ENCODE measurements at places on chromosomes 16 and 17.

DNA sequence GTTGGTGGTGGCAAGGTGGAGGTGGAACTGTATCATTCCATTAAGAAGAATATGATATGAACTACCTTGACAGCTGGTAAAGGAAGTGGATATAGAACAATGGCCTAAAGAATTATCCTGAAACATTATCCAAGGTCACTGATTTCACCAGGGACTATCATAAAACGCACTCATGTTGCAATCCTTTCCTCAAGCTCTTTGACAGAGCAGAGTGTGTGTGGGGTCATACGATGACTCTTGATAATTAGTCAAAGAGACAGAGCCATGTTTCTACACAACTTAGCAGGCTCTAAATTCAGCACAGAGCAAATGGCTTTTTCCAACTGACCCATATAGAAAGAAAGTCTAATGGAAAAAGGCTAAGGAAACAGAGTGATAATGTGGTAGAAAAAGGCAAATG lies 126.4 kb upstream of the ANKFN1 start:
- DNase-seq = no peak

GRCh38 chr16:54284319-54284930 lies 2.2 kb downstream of the IRX3 start:
- DNase-seq = peak; percentile 52

- peak; percentile 30 for DNase-seq
Measured at GRCh38 chr17:48570325-48571023, 7.7 kb downstream of the HOXB4 start.

DNA sequence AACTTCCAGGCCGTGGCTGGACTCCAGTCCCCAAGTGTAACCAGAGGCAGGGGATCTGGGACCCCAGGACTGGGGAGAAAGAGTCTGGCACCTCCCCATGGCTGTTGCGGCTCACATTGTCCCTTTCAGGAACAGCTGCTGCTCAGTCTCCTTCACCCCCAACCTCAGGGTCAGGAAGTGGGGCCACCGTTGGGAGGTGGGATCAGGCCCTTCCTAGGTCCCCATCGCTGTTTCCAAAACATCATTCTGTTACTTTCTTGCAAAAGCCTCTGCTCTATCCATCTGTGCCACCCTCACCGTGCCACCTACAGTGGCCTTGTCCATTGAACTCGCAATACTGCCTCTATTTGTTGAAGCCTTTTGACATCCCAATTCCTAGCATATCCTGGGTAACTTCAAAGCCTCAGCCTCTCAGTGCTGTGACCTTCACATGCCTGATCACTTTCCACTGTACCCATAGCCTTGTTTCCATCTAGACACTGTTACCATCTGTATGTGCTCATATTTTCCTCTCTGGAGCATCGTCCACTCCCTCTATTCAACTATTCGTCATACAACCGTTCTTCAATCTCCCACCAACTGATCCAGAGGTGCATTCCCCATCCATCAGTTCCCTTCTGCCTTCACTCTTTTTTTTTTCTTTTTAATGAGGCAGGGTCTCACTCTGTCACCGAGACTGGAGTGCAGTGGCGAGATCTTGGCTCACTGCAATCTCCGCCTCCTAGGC lies 15.0 kb upstream of the SRCIN1 start:
- DNase-seq = peak; percentile 2

DNA sequence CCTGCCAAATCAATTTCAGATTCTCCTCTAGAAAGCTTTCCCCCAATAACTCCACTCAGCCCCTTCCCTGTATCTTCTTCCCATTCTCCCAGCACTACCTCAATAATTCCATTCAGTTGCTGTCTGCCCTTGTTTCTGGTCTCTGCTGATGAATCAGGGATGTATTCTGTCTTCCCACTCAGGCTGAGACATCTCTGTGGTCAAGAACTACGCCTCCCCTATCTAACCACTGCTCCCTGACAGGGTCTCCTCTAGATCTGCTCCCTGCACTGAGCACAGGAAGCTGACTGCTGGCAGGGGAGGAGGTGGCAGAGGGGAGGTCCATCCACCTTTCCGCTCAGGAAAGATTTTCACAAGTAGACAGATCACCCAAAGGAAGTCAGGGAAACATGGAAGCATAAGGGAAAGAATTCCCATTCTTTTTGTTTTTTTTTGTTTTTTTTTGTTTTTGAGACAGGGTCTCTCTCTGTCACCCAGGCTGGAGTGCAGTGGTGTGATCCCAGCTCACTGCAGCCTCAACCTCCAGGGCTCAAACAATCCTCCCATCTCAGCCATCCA lies 16.9 kb upstream of the SP2 start:
- DNase-seq = peak; percentile 42

- DNase-seq = no peak
Measured at GRCh38 chr17:8477715-8478441, 42.2 kb downstream of the NDEL1 start.

- DNase-seq = no peak
Measured at GRCh38 chr16:4461250-4462085, 13.0 kb downstream of the NMRAL1 start.

GRCh38 chr17:40848583-40849235 lies 18.3 kb downstream of the KRT12 start:
- no peak for DNase-seq

GRCh38 chr17:63528183-63528582 lies 5.0 kb downstream of the KCNH6 start:
- DNase-seq = no peak

- DNase-seq = peak; percentile 98
Measured at GRCh38 chr16:70685938-70686375, at the start of gene MTSS2. TSS of gene MTSS2 (minus strand) at chr16:70686053. CDS start at chr16:70685791, 262 bp downstream.

GRCh38 chr16:84068783-84069462 lies 26.3 kb upstream of the SLC38A8 start:
- DNase-seq = no peak

GRCh38 chr17:63611354-63611753 lies 10.7 kb downstream of the TACO1 start:
- DNase-seq = no peak

DNA sequence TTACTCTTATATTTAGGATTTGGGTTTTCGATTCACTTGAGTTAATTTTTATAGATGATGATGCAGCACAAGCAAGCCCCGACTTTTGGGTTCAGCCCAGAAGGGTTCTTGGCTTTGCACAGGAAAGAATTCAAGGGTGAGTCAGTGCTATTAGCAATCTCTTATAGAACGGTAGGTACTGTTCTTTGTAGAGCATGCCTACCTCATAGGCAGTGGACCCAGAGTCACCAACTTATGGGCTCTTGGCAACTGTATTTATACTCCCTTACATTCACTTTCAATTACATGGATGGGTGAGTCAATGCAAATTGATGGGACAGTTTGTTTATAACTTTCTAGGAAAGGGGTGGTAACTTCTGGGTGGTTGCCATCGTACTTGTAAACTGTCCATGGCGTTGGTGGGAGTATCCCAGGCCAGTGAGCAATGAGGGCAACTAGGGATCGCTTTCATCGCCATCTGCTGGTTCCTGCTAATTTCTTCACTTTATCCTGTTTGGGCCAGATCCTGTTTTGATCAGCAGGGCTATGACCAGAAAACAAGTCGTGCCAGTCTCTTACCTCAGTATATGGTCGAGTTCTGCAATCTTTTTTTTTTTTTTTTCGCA lies 362.6 kb downstream of the CNTNAP4 start:
- no peak for DNase-seq

DNA sequence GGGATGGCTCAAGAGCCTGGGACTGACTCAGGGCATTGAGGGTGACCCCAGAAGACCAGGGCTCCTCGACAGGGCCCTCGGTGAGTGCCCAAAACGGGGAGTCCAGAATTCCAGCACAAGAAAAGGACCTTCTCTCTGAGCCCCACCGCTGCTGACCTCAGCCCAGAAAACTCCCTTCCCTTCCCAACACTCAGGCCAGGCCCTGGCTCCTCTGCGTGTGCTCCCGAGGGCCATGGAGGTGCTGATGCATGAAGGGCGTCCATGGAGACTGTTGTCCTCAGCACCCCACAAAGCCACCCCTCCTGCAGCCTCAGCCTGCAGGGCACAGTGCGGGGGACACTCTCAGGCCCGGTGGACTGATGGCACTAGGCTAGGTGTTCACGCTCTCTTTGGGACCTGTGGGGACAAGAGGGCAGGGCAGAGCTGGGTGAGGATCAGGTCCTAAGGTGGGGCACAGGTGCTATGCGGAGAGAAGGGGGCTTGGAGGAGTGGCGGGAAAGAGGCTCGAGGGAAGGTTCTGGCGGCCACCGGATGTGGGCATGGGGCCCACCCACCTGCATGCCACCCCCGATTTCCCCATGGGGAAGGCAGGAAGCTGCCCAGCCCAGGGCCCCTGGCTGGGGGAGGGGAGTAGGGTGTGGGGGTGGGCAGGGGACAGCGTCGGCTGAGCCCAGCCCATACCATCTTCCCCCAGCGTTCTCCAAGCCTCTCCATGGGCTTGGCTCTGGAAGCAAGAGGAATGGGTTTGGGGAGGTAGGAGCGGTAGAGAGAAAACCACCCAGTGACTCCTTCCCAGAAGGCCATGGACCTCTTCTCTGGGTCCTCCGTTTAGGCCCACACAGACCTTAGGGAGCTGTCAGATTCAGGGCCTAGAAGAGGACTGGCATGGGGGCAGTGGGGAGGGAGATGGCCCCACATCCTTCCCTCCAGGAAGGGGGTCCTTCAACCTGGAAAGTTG lies 4.5 kb upstream of the TSPOAP1 start:
- DNase-seq = no peak

DNA sequence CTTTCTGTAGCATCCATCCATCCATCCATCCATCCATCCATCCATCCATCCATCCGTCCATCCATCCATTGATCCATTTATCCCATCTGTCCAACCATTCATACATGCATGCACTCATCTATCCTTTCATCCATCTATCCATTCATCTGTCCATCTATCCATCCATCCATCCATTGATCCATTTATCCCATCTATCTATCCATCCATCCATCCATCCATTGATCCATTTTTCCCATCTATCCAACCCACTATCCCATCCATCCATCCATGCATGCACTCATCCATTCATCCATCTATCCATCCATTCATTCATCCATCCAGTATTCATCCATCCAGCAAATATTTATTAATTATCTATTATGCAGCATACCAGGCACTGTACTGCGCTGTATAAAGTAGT lies 34.8 kb downstream of the IRX5 start:
- DNase-seq = no peak

DNA sequence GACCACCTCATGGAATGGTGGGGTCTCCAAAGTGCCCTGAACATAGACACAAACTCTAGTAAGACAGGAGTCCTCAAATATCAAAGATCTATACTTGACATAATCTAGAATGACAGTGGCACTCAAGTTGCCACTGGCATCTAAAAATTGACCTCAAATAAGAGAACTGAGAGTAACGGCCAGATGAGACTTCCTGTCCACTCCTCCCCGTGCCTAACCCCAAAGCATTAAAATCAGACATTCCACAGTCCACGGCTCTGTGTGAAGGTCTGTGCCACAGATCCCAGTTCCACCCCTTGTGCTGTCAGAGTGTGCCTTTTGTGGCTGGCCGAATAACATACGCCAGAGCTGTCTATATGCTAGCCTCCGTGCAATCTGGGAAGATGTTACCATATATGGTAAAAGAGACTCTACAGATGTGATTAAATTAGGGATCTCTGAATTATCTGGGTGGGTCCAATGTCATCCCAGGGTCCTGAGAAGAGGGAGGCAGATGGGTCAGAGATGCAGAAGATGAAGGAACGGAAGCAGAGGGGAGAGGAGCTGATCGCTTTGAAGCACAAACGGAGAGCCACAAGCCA lies 21.0 kb upstream of the EVPL start:
- DNase-seq = no peak

GRCh38 chr16:11901091-11901490 lies 14.7 kb downstream of the GSPT1 start:
- DNase-seq = peak; percentile 29

- no peak for DNase-seq
Measured at GRCh38 chr17:69818467-69818866, 256.6 kb upstream of the KCNJ16 start.

GRCh38 chr16:87582966-87583325 lies 19.4 kb upstream of the JPH3 start:
- no peak for DNase-seq

DNA sequence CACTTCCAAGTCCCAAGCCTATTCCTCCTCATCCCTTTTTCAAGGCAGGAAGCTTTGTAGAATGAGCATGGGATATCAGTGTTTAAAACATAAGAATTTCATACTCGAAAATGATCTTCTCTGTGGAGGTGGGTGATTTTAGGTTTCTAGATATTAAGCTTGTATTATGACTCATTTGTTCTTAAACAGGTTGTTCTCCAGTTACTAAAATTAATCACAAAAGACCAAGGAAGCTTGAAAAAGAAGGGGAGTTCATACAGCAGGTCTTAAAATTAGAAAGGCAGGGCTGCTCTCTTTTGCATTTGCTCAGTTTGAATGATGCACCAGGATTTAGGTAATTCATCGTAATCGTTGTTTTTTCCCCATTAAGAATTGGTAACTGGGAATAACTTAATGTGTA lies 208.7 kb downstream of the PRKCA start:
- no peak for DNase-seq

DNA sequence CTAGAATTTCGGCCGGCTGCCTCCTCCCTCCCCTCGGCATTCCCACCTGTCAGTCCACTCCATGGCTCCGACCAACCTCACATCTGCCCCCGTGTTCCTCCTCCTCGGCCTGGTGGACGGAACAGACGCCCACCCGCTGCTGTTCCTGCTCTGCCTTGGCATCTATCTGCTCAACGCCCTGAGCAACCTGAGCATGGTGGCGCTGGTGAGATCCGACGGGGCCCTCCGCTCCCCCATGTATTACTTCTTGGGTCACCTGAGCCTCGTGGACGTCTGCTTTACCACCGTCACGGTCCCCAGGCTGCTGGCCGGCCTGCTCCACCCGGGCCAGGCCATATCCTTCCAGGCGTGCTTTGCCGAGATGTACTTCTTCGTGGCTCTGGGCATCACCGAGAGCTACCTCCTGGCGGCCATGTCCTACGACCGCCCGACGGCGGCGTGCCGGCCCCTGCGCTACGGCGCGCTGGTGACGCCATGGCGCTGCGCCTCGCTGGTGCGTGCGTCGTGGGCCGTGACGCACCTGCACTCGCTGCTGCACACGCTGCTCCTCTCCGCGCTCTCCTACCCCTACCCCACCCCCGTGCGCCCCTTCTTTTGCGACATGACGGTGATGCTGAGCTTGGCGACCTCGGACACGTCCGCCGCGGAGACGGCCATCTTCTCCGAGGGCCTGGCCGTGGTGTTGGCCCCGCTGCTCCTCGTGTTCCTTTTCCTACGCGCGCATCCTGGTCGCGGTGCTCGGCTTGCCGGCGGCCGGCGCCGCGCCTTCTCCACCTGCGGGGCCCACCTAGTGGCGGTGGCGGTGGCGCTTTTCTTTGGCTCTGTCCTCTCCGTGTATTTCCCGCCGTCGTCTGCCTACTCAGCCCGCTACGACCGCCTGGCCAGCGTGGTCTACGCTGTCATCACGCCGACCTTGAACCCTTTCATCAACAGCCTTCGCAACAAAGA lies at the start of gene OR3A2:
Gene OR3A2, minus strand, starts transcription at position 440 of the 948 bp plus-strand sequence.
- DNase-seq = no peak
